Tibial nerve (tissue), 4 donors: ENCODE measurements at places on chromosomes 3 and 15. TPM values are rescaled to one million over a fixed set of nuclear protein-coding genes. Genes with fewer than 3 reads are reported as not detected.

Gene SKOR1
- 0.42 TPM for total RNA-seq

Gene BSN
- 1.8 TPM for total RNA-seq

Gene NUSAP1
- total RNA-seq: 21.0 TPM

Gene GP5
- not detected for total RNA-seq

Gene ZFYVE19
- 33.9 TPM for total RNA-seq

Gene IL5RA
- not detected for total RNA-seq

Gene PRTG
- total RNA-seq: 2.6 TPM

Gene GUCA1C
- total RNA-seq: not detected

Gene CAMKV
- not detected for total RNA-seq

Gene MINDY2
- total RNA-seq: 41.8 TPM

Gene GOLGA8S
- total RNA-seq: 0.66 TPM

Gene C3orf85
- total RNA-seq: not detected

Gene GALNT15
- 789 TPM for total RNA-seq

Gene CACNA2D3
- total RNA-seq: 0.30 TPM
